ENCODE measurements at places on chromosomes 2 and 18.

DNA sequence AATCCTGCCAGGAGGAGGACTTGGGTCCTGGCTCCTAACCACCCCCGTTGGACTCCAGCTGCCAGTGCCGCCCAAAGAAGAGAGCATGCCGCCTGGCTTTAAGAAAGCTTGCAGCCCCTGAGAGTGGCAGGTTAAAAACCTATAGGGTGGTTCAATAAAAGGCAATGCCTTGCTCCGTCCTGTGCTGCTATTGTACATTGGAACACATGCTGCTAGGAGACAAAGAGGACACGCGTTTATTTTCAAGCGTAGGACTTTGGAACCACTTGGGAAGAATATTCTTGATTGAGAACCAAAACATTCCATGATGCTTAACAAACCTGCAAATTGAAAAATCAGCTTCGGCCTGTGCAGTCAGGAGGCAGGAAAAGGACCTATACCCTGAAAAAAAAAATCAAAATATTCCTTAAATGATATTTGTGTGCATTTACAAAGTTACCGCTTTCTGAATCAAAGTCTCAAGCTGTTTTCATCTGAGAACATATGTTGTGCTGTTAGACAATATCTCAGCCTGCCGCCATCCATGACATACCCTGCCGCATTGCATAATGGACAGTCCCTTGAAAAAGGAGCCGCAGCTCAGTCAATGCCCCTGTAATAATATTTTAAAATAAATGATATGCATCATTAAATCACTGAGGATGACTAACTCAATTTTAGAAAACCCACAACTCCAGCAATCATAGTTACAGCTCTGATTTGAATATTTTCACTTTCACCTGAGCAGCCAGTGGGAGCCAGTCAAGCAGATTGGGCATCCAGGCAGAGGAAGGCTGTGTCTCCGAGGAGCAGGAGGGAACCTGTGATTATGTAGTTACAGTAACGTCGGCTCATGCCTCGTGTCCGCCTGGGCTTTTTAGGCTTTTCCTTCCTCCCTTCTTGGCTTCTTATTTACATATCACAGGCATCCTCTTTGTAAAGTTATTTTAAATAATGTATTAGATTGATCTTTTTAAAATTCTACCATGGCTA, 805.6 kb upstream of the FANCL start:
- no peak for DNase-seq

GRCh38 chr2:159110784-159111183, 142.3 kb downstream of the TANC1 start:
- DNase-seq: no peak

DNA sequence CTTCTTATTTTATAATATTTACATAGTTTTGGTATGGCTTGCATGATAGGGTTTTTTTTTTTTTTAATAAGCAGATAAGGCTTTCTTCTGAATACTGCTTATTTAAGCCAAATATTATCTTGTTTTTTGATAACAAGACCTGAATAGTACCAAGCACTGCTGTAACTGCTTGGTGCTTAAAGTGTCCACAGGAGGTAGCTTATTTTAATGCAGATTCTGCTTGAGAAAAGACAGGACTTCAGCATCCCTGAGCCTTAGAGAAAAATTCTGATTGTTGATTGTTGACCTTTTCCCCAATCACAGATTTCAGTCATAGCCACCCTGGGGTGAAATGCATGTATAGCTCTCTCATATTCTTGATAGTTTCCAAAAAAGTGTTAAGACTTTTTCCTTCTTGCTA, 336.4 kb downstream of the CTNNA2 start:
- no peak for DNase-seq

- DNase-seq: no peak
Observed at GRCh38 chr2:182672466-182673165, 43.4 kb upstream of the DNAJC10 start.

DNA sequence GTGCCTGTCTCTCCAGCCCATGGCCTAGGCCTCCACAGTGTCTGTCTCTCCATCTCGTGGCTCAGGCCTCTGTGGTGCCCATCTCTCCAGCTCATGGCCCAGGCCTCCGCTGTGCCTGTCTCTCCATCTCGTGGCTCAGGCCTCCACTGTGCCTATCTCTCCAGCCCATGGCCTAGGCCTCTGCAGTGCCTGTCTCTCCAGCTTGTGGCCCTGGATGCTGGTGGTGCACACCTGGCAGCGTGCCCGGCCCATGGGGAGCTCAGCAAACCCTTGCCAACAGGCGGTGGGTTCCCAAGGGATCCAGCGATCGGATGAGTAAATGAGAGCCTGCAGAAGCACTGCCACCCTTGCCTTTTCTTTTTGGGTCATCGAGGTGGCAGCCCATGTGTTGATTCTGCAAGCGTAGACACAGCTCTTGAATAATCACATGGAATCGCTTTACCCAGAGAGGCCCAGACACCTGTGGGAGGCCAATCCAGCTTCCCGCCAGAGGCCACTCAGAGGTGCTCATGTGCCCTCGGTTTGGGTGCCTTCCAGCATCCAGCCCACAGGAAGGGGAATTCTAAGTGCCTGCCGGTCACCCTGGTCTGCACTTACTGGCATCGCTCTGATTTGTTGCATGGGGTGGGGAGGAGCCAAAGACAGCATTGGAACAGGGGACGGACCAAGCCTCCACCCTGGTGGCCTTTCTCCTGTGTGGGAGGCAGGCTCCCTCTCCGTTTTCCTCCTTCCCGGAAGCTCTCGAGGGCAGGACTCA, 101.8 kb upstream of the HDAC4 start:
- no peak for DNase-seq

- DNase-seq: no peak
Observed at GRCh38 chr2:137000811-137001210, 235.5 kb downstream of the THSD7B start.

GRCh38 chr2:26562811-26563645, 78.1 kb downstream of the CIB4 start:
- no peak for DNase-seq

DNA sequence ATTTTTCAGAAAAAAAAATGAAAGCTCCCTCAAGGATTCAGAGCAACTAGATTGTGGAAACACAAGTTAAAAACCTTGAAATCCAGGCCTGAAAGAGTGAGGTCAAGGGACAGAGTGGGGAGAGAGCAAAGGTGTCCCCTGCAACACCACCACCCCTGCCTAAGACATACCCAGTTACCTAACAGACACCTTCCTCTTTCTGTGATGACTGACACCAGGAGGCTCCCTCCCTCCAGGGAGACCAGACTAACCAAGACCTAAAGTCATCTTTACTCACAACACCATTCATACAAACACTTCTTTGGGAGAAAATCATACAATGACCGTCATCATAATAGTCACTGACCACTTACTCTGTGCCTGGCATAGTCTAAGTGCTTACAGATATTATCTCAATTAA, 151.8 kb upstream of the NABP1 start:
- no peak for DNase-seq

DNA sequence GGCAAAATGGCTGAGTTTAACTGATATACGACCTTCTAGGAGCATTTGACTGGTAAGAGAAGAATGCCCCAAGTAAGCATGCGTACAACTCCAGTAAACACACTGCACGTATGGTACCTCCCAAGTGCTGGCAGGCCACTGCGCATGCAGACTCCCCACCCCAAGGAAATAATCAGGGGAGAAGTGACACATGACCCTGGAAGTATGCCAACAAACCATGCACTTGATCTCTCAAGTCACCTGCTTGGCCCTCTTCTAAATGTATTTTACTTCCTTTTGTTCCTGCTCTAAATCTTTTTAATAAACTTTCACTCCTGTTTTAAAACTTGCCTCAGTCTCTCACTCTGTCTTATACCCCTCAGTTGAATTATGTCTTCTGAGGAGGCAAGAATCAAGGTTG, 129.8 kb upstream of the COL5A2 start:
- no peak for DNase-seq

DNA sequence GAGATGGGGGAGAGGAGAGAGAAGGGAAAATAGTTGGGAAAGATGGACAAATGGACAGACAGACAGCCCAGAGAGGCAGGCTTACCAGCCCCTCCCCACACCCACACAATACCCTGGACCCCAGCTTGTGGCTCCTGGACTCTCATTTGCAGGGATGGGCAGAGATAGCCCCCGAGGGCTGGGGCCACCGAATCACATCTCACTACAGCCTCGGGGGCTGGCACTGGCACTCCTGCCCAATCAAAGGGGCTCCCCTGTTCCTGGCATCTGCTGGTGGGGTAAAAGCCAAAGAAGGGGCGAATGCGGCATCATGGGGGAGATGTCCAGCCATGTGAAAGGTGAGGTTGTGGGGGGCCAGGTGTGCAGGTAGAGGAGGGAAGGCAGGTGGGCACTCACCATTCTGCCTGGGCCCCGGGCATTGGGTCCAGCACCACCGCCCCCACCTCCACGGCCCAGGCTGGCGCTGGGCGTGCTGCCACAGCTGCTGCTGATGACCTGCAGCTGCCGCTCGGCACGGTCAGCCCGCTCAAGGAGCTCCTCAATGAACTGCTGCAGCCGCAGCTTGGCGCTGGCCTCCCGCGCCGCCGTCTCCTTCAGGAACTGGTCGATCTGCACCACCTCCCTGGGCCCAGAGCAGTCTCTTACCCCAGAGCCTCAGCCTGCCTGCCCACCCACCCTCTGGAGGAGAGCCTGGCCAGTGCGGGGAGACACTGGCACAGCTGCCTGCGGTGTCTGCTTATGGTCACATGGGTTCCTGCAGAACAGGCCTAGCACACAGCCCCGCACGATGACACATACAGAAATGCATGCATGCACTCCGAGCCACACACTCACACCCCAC, 18.0 kb downstream of the FBXO41 start:
- no peak for DNase-seq

DNA sequence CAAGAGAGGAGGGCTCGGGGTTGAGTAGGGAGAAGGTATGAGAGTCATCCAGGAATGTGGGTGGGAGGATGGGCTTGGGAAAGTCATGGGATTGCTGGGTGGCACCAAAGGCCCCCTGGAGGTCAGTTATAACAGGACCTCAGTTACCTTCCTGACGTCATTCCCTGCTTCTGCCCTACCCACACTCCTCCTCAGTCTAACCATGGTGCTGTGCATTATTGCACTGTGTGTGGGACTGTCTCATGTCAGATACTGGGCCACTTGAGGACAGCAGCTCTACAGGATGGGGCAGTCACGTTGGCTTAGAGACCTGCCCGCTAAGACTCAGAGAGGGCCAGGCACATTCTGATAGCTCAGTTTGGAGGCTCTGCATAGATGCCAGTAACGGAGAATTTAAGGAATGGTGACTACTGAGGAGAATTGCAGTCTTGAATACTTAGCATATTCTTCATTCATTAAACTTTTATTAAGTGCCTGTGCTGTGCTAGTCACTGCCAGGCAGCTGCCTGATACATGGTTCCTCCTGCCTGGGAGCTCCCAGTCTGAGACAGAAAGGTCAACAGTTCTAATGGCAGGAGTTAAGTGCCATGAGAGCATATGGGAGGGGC, 90.5 kb downstream of the LAMA3 start:
- DNase-seq: no peak

DNA sequence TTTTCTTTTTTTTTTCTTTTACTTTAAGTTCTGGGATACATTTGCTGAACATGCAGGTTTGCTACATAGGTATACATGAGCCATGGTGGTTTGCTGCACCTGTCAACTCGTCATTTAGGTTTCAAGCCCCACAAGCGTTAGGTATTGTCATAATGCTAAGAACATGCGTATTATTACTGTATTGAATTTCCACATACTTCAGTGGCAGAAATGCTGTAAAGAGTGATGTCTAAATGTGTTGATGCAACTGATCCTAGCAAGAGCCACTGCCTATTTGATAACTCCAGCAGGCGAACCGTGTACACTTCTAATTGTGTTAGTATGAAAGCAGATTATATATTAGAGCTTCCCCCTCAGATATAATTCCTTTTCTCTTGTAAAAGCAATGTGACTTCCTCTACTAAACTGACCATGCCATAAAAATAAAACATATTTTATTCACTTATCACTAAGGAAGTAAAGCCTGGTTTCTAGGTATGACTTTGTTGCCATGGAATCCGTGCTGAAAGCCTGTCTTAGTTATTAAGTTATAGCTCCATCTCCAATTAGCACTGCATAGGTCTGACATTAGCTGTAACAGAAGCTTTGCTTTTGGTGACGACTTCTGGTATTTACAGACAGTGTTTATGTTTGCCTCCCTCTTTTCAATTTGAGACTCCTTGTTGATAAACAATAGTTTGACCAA, 280.0 kb downstream of the GALR1 start:
- DNase-seq: no peak

DNA sequence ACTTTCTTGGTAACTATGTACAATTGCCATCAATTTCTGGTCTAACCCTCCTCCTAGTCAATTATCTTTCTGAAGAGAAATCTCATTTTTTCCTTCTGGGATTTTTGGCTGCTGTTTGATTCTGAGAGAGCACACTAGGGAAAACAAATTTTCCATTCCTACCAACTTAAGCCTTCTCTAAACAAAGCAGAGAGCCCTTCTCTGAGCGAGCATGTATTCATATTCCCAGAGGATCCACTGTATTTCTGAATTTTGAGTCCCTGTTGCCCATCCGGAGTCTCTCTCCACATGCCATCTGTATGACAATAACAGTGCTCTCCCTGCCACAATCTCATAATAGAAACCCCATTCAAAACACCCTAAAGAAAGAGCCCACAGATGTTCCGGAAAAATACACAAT, 78.5 kb downstream of the MAIP1 start:
- no peak for DNase-seq

- no peak for DNase-seq
Observed at GRCh38 chr2:152823905-152824304, 105.5 kb downstream of the ARL6IP6 start.

DNA sequence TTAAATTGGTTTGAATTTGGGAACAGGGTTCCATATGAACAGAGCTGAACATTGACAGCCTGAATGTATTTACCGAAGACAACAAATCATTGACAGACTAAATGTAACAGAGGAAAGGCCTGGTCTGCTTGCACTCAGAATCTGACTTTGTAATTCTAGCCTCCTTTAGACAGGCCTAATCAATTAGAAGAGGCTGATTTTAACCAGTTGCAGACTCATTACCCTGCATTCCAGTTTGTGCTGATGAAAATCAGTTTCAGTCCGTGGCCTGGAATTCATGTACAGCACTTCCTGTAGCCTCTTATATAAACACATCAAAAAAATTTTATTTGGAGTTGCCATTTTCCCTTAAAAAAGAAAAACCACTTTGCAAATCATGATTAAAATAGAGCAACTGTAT, 93.1 kb upstream of the ZFP36L2 start:
- no peak for DNase-seq

- no peak for DNase-seq
Observed at GRCh38 chr18:6202861-6203260, 211.8 kb downstream of the L3MBTL4 start.

DNA sequence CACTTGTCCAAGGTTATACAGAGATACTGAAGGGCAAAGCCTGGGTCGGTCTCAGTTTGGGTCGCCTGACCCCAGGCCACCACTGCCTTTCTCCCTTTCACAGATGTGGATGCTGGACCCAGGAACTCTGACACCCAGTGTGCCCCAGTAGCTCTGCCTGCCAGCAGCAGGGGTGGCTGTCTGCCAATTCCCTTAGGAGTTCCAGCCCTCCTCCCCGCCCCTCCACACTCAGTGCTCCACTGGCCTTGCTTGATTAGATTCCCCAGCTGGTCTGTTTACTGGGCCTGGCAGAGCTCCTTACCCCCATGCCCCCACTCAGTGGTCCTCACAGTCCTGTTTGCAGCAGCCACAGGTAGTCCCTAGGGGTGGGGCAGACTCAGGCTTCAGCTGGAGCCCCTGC, 75.5 kb downstream of the NPAS2 start:
- DNase-seq: no peak

- no peak for DNase-seq
Observed at GRCh38 chr18:65439188-65439587, 311.6 kb upstream of the CDH7 start.

- DNase-seq: no peak
Observed at GRCh38 chr2:28445448-28446258, 50.2 kb upstream of the PLB1 start.

All from stimulated activated CD8-positive, alpha-beta memory T cell treated with anti-CD3 and anti-CD28 coated beads, Interleukin-4, amount 100 ng/mL, for 4 hours (primary cell).